Liver (tissue), 10 donors: ENCODE measurements at places on chromosomes 4 and X. TPM values are rescaled to one million over a fixed set of nuclear protein-coding genes. Genes with fewer than 3 reads are reported as not detected.

DNA sequence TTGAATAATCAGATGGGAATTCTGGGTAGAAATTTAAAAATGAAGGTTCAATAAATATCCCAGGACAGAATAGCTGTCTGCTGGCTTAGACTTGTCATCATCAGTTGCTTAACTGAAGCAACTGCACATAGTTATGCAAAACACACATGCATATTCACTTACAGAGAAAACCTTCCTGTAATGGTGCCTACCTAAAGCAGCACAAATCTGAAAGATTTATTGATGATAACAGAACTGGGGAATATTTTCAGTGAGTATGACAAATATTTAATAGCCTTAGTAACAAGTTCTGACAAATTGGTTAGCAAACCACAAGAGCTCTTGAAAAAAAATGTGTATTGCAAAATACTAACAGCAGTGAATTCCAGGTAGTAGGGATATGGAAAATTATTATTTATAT, 606.8 kb upstream of the BOD1L1 start:
- H3K27me3 ChIP-seq = no peaks in the 10 kb centered on the region
- H3K4me3 ChIP-seq = no peak overlapping the region
- H3K36me3 ChIP-seq = no peaks in the 10 kb centered on the region
- H3K27ac ChIP-seq = no peak overlapping the region
- H3K4me1 ChIP-seq = no peaks in the 10 kb centered on the region

DNA sequence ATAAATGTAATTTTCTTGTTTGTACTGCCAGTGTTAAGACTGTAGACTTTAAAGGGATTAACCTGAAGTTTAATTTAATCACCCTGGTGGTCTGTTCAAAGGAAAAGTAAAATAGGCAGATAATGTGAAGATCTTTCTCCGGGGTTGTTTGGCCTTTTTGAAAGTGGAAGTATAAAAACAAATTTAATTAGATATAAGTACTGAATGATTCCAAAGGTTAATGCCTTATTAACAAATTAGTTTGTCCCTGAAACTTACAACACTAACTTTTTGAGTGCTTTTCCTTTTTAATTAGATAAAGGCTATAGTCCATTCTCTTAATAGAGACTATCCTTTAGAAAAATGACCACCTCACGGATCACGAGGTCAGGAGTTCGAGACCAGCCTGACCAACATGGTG, 10.4 kb upstream of the PGAM4 start:
- no peak overlapping the region for H3K4me3 ChIP-seq
- no peaks in the 10 kb centered on the region for H3K4me1 ChIP-seq
- DNase-seq = no peak
- no peaks in the 10 kb centered on the region for H3K36me3 ChIP-seq

Gene HTN1
- total RNA-seq = not detected

DNA sequence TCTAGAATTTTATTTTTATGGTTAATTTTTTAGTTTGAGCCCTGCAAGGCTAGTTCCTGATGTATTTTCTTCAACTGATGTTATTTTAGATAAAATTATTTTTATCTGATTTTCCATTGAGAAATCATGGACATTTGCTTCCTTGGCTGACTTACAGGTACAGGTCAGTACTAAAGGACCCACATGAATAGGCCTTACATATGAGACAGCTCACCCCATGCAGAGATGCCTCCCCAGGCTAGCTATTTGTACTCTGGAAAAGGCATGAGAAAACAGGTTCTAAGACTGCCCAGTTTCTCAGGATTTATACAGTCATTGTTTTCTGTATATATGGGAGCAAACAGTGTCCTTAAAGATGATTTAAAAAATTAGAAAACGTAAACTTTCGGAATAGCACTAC, 255.5 kb downstream of the BMPR1B start:
- DNase-seq = no peak
- H3K4me3 ChIP-seq = no peak overlapping the region
- no peak overlapping the region for H3K27ac ChIP-seq
- H3K36me3 ChIP-seq = no peaks in the 10 kb centered on the region

- H3K4me3 ChIP-seq = no peak overlapping the region
- no peak overlapping the region for H3K27ac ChIP-seq
- H3K36me3 ChIP-seq = no peaks in the 10 kb centered on the region
- DNase-seq = no peak
- H3K4me1 ChIP-seq = no peaks in the 10 kb centered on the region
These were observed 13.8 kb downstream of the ZNF674 start for GRCh38 chrX:46531442-46531841.
